CD8-positive, alpha-beta memory T cell (primary cell): ENCODE measurements at places on chromosomes 2 and 18.

- no peak for DNase-seq
Measured at GRCh38 chr2:221309892-221310583, 262.1 kb downstream of the EPHA4 start.

- no peak for DNase-seq
Measured at GRCh38 chr2:16187482-16187817, 247.1 kb downstream of the MYCN start.

GRCh38 chr18:13495961-13496360 is 230.4 kb downstream of the FAM210A start:
- DNase-seq = no peak

DNA sequence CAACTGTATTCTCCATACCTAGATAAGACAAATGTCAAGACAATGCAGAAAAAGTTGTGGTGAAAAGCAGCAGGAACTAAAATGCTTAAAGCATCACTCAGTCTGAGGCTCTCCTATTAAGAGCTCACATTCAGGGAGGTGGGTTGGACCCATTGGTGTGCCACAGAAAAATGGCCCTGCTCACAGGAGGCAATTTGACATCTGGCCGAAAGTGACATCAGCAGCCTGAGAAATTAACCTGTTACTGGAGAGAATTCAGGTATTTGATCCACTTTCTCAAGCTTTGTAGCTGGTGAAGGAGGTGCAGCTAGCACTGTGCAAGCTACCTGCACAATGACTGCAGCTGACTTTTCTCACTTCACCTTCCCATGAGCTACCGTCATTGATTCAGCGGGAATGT is 86.0 kb downstream of the TMEM247 start:
- no peak for DNase-seq

- DNase-seq = no peak
Measured at GRCh38 chr2:222494104-222494739, 69.9 kb downstream of the SGPP2 start.

GRCh38 chr2:216827073-216827720 is 32.7 kb downstream of the TNP1 start:
- DNase-seq = no peak

GRCh38 chr18:39366656-39367055 is 1801.1 kb upstream of the CELF4 start:
- DNase-seq = no peak

GRCh38 chr2:40240070-40240469 is 211.8 kb downstream of the SLC8A1 start:
- no peak for DNase-seq
